Left kidney (tissue), 8 donors: ENCODE measurements at places on chromosomes 2 and 18. TPM values are rescaled to one million over a fixed set of nuclear protein-coding genes. Genes with fewer than 3 reads are reported as not detected.

Gene MOGAT1
- 0.27 TPM for polyA plus RNA-seq

- no peak for DNase-seq
Measured at GRCh38 chr18:6056171-6056910, 161.0 kb upstream of the TMEM200C start.

- DNase-seq = no peak
Measured at GRCh38 chr2:169393068-169393590, 30.8 kb upstream of the LRP2 start.

GRCh38 chr2:199819746-199820145 is 31.2 kb downstream of the FTCDNL1 start:
- no peak for DNase-seq

DNA sequence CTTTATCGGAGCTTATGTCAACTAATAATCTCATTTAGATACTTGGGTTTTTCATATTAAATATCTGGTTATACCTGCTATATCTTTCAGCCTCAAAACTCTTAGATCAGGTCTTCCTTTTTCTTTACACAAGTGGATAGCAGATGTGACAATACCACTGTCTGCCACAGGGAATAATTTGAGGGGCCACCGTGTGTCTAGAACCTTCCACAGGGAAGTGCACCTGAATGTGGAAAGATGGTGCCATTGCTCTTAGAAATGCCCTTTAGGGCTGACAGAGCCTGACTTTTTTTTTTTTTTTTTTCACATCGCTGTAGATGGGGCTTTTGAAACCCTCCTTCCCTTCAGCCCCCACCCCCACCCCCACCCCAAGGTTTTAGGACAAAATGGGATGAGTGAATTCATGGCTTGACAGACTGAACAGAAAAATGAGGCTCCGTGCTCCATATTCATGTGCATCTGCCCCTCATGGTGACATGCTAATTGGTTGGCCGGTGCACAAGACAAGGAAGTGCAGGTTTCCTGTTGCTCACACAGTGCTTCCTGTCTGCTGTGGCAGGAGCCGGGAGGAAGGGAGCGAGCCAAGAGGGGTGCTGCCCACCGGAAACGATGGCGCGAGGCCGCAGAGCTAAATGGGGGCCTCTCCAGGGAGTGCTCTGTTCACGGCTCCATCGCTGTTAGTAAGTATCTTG is 246.0 kb downstream of the LDLRAD4 start:
- no peak for DNase-seq

DNA sequence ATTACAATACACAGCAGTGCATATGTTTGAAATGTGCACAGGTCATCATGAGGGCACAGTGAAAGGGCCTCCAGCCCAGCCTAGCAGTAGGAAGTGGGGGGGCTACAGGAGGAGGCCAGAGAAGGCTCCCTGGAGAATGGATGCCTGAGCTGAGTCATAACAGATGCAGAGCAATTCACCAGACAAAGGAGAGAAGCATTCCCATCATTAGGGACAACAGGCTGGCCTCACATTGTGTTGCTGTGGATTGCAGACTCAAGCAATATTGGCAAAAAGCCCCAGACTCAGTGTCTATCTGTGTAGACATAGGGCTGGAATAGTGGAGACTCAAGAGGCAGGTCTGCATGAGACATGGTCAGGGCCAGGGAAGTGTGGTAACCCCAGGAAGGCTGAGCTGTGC is 329.9 kb downstream of the DLGAP1 start:
- peak; percentile 5 for DNase-seq

DNA sequence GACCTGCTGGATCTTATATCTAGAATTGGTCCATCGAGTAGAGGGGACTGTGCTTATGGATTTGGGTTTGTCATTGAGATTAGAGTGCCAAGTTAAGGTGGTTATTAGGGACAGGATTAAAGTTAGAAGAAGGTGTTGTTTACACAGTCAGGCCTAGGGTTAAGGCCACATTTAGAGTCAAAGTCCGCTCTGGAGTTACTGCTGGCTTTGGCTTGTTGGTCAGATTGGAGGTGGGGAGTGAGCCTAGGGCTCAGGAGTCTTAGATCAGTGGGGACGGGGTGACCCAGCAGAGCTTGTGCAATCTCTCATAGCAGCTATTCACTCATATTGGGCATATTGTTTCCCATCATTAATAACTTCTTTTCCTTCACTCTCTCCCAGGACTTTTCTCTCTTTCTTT is 13.5 kb upstream of the EPAS1 start:
- no peak for DNase-seq
